Foreskin melanocyte (primary cell): ENCODE measurements at places on chromosomes 4 and X.

DNA sequence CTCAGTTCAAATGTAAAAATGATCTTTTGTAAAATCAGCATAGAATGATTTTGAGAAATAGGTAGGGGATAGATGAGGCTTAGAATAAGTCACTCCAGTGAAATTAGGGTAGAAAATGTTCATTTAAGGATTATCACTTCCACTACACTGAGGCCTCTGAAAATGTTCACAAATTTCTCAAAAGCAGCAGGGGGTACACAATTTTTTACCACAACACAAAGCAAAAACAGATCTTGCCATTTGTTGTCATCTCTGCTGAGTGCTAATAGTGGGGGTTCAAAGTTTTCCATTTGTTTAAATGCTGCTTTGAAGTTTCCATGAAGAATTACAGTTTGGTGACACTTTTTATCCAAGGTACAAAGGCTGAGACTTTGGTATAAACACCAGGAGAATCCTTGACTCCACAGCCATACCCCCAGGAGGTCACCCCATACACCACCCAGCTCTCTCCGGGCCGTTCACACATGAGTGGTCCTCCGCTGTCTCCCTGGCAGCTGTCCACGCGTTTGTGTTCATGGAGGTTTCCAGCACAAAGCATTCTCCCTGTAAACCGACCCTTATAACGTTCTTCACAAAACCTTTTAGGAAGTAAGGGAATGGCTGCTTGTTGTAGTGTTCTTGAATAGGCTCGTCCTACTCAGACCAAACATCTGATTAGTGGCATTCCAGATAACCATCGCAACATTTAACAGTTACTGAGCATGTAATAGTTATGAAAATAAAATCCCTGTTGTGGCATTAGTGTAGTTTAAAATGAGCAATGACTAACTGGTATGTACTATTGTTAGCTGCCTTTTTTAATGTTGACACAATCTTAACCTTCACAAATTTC, 71.0 kb downstream of the PRSS12 start:
- DNase-seq: no peak

DNA sequence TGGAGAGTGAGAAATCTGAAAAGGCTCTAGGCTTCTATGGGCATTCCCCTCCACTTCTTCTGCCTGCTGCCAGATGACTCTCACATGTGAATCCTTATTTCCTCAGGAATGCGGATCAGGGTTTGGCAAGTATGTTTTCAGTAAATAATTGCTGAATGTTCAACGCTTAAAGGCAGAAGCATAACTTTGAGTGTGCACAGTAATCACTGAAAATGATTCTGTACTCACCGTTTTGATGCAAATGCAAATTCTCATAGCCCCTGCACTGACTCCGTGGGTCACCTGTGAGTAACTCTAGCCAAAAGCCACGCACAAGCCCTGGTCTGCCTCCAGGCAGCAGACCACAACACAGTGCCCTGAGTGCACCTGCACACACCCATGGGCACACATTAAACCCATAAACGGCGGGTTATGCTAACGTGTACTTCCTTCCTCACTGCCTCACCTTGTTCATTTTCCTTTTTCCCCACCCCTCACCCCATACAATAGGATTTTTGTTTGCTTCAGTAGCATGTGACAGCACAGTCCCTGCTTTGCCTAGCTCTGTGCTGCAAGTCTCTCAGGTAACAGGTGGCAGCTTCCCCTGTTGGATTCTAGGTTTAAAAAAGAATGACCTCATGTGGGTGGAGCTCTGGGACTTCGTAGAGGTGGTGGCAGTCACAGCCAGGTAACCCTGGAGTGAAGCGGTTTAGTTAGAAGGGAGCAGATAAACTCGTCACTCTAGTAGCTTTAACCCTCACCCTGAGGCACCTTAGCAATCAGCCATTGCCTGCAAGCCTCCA, at the start of gene ARHGEF38:
ARHGEF38 (plus strand) TSS at position 656 of the 782 bp plus-strand sequence. CDS start 146 bp downstream, outside the sequence.
- peak; percentile 78 for DNase-seq

DNA sequence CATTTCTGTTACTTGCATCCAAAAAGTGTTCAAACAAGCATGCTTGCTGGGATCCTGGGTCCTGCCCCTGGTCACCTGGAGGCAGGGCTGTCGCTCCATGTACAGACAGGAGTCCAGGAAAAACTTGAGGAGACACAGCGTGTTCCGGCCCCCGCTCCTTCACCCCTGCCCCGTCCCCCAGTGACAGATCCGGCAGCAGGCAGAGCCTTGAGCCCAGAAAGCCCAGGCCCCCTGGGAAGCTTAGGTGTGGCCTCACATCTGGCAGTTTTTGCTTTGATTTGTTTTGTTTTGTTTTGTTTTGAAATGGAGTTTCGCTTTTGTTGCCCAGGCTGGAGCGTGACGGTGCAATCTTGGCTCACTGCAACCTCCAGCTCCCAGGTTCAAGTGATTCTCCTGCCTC, 67.0 kb downstream of the TRMT44 start:
- no peak for DNase-seq

- DNase-seq: peak; percentile 43
Observed at GRCh38 chr4:71540749-71541269, 202.0 kb downstream of the SLC4A4 start.

DNA sequence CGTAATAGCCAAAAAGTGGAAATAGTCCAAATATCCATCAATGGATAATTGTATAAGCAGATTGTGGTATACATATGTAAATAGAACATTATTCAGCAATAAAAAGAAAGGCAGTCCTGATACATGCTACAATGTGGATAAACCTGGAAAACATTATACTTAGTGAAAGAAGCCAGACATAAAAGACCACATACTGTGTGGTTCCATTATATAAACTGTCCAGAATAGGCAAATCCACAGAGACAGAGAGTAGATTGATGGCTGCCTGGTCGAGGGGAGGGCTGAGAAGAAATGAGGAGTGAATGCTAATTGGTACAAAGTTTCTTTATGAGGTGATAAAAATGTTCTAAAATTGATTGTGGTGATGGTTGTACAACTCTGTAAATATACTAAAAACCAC, 397.4 kb upstream of the RPS6KA3 start:
- no peak for DNase-seq

GRCh38 chr4:98930311-98930865, 1.5 kb upstream of the EIF4E start:
- DNase-seq: no peak

- no peak for DNase-seq
Observed at GRCh38 chr4:38832624-38833528, 23.7 kb downstream of the TLR6 start.

- no peak for DNase-seq
Observed at GRCh38 chr4:128844931-128845330, 35.4 kb downstream of the JADE1 start.

DNA sequence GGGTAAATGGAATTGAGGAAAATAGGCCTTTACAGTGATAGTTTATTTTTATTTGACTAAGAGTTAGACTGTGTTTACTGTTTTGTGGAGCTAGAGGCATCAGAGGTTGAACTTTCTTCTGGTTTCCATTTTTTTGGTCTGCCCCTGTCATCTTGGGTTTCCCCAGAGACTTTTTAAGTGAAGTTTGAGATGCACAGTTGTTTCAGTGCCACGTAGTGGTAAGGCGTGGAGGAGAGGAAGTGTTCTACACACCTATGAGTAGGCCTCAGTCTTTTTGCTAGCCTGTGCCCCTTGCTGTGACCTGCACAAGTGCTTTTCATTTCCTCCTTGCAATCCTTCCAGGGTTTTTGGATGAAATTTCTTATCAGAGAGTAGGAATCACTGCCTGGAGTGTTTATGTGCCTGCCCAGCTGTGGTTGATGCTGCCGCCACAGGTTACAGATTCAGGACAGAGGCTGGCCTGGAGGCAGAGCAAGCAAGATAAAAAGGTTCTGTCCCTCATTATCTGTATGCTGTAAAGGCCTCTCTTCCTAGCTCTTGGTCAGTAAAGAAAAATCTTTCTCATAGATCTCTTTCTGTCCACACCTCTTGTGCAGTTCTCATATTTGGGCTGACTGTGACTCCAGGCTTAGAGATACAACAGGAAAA, 12.5 kb upstream of the HSFX4 start:
- DNase-seq: no peak

- no peak for DNase-seq
Observed at GRCh38 chrX:2220829-2221567, 279.8 kb downstream of the DHRSX start.

- no peak for DNase-seq
Observed at GRCh38 chrX:113634565-113634964, 793.9 kb upstream of the AMOT start.

- peak; percentile 3 for DNase-seq
Observed at GRCh38 chr4:184201179-184201578, 16.5 kb downstream of the ENPP6 start.

- no peak for DNase-seq
Observed at GRCh38 chr4:55157559-55158277, 32.3 kb upstream of the KDR start.

DNA sequence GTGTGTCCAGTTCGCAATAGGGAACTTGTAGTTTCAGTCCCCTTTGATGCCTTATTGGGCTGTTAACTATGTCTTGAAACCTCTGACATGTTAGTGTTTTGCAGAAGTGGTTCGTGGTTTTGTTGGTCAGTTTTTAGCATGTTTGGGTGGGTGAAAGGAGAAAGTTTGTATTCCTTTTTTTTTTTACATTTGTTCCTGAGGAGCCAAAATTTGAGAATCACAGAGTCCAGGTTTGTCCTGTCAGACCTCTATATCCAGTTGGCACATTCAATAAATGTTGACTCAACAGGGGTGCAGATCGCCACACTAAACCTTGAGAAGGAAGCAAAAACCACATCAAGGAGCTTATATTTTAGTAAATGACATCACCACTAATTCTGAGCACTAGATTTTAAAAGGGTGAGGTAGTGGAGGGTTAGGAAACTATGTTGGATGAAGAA, 26.2 kb downstream of the DLG3 start:
- no peak for DNase-seq

DNA sequence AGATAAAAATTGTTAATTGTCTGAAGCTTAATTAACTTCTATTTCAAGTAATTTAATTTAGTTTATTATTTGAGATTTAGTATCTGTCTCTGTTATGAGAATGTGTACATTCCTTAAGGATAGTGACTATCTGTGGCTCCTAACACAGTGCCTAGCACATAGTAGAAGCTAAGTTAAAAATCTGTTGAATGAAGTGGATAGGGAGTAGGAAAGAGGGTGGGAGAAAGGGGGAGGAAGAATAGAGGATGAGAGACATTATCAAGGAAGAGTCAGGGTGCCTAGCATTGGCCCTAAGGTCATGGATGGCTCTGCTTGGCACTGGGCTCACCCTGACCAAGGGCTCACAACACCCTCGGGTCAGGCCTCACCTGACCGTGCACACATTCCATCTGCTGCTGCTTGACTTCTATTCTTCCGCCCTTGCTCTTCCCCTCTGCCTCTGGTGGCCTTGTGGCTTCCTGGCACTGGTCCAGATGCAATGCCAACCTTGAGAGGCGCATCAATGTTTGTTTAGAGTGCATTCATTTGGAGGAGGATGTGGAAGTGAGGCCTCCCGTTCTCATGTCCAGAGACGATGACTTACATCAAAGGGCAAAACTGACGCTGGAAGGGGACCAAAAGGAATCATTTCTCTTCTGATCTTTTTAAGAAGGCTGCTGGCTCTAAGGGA, 42.3 kb downstream of the TRIM2 start:
- no peak for DNase-seq

DNA sequence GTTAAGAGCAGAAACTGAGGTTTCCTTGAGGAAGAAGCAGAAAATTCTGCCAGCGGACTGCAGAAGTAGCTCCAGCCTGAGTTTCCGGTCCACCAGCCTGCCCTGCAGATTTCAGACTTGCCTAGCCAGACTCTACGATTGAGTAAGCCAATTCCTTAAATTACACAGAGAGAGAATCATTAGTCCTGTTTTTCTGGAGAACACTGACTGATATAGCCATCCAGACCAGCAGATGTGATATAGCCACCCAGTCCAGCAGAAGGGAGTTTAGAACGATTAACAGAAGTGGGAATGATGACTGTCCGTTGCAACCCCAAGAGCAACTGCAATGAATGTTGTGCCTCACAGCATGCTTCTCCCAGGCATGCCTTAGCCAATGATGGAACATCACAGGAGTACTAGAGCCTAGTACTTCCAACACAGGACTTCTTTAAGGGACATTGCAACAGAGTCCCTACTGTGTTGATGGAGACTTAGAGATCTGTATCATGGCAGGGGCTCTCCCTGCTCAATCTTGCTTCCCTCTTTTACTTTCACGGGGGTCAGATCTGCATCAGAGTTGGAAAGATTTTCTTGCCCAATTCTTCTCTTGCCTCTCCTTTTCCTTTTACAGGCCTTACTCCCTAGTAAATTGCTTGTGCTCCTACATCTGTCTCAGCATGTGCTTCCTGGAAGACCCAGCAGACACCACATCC, 264.6 kb upstream of the CLNK start:
- no peak for DNase-seq

DNA sequence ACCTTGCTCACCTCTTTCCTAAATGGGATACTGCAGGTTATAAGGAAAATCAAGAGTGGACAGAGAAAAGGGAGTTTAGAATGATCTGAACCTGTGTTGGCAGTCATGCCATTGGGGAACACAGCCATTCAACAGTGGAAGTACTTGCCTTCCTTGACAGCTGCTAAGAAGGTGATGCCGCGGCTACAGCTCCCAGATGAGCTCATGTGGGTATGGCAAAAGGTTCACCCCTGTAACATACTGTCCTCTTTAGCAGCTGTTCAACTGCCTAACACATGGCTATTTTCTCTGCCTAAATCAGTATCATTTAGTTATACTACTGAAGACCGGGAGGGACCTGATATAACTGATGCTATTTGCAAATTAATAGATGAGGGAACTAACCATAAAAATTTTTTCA, 76.8 kb downstream of the DCHS2 start:
- DNase-seq: no peak

GRCh38 chr4:1967512-1968149, 41.1 kb downstream of the NELFA start:
- no peak for DNase-seq

GRCh38 chrX:136185401-136186022, 38.2 kb downstream of the FHL1 start:
- DNase-seq: peak; percentile 52
